GM12892 (cell line): ENCODE measurements at places on chromosomes 5 and 9.

DNA sequence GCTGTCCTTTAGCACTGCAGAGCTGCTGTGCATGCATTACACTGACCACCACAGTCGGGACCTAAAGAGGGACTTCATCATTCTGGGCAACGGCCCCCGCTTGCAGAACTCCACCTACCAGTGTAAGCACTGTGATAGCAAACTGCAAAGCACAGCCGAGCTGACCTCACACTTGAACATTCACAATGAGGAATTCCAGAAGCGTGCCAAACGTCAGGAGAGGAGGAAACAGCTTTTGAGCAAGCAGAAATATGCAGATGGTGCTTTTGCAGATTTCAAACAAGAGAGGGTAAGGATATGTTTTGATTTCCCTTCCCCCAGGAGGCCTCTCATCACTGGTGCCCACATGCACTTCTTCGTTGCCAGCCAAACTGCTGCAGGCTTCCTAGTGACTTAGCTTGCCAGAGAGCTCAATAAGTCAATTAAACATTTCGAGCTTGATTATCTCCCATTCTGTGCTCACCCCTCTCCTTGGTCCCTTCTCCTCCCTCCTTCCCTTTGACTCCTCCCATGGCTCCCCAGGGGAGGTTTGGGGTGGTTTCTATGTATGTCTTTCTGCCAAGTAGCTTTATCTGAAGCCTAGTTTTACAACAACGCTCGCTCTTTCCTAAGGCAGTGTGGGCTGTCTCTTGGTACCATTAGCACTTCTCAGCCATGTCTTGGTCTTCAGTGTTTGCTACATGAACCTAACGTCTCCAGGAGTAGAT is 66.7 kb downstream of the ZNF462 start:
- DNase-seq: no peak

- no peak for DNase-seq
Measured at GRCh38 chr9:88775966-88776365, 215.3 kb upstream of the S1PR3 start.

- no peak for DNase-seq
Measured at GRCh38 chr9:112780450-112781036, 30.0 kb downstream of the SNX30 start.

GRCh38 chr9:117929868-117930267 is 225.7 kb downstream of the TLR4 start:
- no peak for DNase-seq

GRCh38 chr9:78130004-78130403 is 98.4 kb upstream of the GNAQ start:
- DNase-seq: no peak

DNA sequence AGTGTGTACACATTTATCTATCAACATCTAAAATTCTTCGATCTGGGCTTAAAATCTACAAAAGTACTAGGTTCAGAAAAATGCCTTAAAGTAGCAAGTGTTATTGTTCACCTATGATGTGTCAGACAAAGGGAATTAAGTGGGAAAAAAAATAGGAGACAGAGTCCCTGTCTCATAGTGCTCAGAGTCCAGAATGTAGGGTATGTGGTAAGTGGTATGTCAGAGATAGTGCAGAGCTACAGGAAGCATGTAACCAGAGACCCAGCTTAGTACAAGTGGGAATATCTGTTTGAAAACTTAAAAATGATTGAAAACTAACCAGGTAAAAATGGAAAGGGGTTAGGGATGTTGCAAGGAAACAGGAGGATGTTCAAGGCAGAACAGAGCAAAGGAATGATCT is 482.8 kb downstream of the ELAVL2 start:
- no peak for DNase-seq

DNA sequence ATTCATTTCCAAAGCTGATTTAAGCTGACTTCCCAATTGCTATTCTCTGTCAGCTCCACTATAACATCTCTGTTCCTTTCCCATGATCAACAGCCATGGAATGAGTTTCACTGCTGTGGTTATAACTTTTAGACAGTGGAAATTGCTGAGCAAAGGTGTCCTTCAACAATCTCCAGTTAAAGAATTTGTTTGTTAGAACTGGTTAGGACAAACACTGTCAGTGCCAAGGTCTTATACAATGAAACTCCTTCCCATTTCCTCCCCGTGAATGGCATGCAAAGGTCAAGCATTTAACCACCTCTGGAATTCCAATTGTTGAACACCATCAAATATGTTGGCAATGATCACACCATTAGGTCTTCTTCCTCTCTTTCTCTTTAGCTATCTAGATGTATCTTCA is 45.7 kb upstream of the GHR start:
- no peak for DNase-seq

- DNase-seq: no peak
Measured at GRCh38 chr5:81207009-81207408, 26.1 kb upstream of the CKMT2 start.

DNA sequence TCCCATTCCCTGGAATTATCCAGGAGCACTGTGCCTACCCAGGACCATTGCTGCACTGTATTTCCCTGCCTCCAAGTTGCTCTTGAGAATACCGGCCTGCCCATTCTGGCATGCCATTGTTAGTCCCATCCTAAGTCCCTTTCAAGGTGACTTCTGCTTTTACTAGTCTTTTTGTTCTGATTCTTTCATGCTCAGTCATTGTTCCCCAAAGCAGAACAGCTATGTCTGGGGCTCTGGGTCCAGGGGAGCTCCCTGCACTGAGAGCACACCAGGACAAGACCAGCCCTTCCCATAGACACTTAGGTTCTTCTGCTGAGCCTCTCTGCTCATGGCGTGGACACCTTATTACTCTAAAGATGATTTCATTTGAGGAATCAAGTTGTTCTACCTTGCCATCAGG is 388.9 kb upstream of the KLF4 start:
- DNase-seq: no peak

DNA sequence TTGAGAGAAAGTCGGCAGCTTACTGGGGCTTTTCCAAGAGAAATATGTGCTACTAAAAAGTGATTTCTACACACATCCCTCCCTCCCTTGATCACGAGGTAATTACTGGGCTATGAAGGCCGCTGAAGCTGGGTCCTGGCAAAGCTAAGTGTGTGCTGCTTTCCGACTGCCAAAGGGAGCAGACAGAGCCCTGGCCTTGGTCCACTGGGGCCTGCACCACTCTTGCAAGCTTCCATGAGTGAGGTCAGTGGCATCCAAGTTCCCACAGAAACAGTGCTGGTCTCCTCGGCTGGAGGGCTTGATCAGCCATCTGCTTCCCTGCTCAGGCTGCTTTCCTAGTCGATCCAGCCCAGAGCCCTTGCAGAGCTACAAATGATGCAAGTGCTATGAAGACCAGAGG is 154.8 kb upstream of the LHFPL2 start:
- no peak for DNase-seq

DNA sequence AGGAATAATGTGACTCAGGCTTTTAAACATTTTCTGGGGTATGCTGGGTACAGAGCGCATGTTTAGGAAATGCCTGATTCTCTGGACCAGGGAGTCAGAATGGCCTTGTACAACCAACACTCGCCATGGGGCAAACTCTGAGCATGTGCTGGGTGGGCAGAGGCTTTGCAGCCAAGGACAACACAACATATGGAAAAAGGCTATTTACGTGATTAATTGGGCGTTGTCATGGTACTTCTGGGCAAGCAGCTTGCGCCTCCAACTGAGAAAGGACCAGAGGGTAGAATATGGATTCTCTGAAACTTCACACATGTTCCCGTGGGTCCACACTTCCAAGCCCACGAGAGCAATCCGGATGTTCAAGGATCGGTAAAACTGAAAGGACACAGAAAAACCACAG is 49.1 kb downstream of the NIPAL4 start:
- no peak for DNase-seq

GRCh38 chr9:113558632-113559502 is 95.3 kb downstream of the RGS3 start:
- no peak for DNase-seq

DNA sequence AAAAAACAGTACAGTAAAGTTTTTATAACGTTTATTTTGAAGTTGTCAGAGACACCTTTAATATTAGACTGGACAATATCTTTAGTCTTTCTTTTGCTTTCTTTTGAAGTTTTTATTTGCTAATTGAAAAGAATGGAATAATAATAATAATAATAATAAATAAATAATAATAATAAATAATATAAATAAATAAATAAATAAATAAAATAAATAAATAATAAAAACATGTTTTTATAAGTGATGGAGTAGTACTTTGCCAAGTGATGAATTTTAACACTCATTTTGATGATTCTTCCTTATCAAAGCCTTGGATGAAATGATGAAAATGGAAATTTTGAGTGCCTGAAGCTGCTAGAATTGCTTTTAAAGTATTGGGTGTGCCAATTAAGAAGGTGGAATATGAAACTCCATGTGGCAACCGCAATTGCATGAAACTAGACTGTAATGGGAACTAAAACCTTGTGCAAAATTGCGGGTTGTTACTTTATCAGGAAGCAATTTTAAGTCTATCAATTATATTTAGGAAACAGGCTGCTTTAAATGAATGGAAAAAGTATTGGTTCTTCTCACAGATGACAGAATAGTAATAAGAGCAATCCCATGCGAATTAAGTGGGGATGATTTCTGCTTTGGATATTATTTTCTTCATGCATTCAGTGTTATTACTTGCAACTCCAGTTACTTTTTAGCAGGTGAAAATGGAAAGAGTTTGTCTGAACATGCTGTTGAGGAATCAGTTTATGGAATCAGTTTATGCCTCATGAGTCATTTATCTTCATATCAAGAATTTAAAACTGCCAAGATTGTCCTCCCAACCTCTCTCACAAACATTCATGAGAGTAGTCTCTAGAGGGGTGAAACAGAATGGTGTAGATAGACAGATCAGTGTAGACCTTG is 4.6 kb downstream of the ANXA1 start:
- no peak for DNase-seq

- no peak for DNase-seq
Measured at GRCh38 chr9:17090041-17090440, 44.8 kb upstream of the CNTLN start.

GRCh38 chr5:44613936-44614335 is 194.8 kb upstream of the MRPS30 start:
- no peak for DNase-seq

DNA sequence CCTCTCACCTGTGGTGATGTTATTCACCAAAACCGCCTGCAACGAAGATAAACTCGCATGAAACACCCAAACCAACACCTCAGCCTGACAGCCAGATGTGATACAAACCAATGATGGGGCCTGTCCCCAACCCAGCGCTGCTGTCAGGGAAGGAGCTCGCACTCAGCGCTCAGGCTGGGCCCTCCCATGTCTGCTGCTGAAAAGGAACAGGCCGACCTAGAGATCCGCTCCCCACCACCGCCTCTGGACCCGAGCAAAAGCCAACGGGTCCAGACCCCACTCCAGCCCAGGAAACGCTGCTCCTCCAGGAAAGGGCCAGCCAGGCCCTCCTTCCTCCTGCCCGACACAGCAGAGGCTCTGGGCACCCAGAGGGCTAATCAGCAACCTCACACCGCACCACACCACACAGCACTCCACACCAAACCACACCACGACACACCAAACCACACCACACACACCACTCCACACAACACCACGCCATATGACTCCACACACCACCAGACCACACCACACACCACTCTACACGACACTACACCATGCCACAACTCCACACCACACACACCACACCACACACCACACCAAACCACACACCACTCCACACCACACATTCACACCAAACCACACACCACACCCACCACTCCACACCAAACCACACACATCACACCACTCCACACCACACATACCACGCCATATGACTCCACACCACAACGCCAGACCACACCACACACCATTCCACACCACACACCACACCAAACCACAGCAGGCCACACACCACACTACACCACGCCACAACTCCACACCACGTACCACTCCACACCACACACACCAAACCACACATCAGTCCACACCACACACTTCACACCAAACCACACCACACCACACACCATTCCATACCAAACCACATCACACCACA is 46.5 kb downstream of the GOLM1 start:
- no peak for DNase-seq

DNA sequence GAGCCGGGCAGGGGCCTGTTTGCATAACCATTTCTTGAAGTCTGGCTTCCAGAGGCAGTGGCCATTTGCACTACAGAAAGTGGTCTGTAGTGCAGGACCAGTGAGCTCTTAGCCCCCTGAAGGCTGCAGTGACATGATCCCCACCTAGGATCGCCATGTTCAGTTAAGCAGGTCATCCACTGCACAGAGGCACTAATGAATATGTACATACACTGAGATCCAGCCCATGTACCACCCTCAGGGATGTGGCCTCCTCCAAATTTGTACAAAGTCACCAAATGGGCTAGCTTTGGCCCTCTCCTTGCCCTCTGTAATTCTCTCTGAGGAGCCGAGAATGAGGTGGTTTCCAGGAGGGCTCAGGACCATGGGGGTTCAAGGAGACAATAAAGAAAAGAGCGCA is 8.3 kb upstream of the SUSD3 start:
- DNase-seq: no peak

DNA sequence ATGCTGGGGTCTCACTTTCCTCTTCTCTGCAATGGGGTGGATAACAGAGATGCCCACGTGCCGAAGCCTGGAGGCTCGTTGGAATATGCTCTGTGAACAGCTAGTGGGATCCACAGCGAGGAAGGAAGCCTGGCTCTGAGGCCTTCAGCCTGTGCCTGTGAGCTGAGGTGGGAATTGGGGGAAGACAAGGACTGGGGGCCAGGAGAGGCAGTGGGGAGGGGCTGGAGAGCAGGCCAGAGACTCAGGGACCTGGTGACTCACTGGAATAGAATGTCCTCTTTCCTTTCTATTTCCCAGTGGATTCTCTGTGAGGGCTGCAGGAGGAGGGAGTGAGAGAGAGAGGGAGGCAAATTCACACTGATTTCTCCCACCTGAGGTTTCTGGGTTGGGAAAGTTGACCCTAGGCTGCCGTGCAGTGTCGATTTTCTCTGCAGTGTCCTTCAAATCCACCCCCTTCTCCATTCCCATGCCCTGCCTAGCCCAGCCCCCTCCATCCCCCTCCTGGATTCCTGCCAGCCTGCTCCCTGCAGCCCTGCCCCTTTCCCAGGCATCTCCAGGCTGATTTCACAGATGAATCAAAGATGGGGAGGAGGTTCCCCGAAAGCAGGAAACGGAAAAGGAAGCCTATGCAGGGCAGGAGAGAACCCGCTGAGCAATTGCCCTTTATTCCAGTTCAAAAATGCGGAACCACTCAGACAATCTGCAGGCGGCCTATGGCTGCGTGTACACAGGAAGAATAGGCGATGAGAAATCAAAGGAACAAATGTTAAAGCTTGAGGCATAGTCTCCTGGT is 1.4 kb upstream of the SPAAR start:
- no peak for DNase-seq
